ENCODE measurements at places on chromosomes 13 and 19.
A peak's percentile ranks its signal among the peaks of the same experiment; 100 is the strongest.

- no peak for DNase-seq
Observed at GRCh38 chr19:18898081-18898606, 2.2 kb upstream of the CERS1 start.

DNA sequence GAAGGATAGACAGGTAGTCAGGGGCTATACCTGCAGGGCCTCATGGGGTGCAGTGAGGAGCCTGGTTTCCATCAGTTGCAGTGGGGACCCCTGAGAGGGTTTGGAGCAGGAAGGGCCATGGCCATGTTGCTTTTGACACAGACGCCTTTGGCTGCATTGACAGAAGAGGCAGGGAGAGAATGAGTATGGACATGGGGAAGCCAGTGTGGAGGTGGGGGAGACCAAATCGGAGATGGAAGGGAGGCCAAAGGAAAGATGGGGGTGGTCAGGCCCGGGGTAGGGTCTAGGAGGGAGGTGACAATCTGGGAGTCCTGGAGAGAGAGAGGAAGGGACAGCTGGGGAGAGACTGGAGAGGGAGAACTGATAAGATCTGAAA is 1.3 kb downstream of the HSD11B1L start:
- no peak for DNase-seq

- no peak for DNase-seq
Observed at GRCh38 chr13:42420304-42420703, 148.4 kb downstream of the AKAP11 start.

DNA sequence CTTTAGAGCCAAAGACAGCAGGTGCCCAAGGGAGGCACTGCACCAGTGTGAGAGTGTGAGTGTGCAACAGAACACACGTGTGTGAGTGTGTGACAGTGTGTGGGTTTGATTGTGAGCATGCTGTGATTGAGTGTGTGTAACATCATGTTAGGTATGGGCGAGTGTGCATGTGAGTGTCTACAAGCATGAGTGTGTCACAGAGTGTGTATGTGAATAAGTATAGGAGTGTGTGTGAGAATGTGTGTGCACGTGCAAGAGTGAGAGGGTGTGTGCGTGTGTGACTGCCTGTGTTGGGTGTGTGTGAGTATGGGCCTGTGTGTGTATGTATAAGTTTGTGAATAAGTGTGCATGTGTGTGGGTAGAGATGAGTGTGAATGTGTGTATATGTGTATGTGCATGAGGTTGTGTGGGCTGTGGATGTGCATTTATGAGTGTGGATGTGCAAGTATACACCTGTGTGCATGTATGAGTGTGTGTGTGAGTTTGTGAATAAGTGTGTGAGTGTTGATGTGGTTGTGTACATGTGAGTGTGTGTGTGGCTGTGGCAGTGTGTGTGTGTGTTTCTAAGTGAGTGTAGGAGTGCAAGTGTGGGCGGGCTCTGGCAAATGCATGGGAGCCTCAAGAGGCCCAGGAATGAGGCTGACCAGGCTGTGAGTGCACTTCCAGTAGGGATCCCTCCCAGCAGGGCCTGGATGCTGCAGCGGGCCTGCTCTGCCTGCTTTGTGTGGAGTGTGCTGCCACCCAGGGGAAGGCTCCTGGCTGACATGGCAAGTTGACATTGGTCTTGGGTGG is 198.4 kb downstream of the COL4A1 start:
- DNase-seq, result no peak

DNA sequence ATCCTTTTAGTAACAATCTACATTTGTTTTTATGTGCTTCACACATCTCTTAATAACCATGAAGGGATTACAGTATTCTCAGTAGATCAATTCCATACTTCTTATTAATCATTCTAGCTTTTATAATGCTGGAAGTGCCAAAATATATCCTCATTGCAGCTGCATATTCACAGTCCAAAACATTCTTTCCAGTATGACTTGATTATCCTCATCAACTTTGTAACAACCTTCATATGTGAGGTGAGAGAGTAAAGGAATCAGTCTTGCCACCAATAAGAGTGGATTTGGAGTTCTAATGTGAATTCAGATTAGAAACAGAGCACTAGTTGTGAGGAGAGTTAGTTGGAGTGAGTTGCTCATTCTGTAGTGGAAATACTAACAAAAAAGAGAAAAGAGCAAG is 208.0 kb upstream of the SPRY2 start:
- DNase-seq, result no peak

GRCh38 chr19:50203281-50204080 is at the start of gene MYH14:
TSS of gene MYH14 (plus strand) at chr19:50203622. CDS start at chr19:50210366, 6,744 bp downstream.
- DNase-seq, result no peak

- no peak for DNase-seq
Observed at GRCh38 chr19:46530636-46531035, 35.0 kb upstream of the PNMA8B start.

DNA sequence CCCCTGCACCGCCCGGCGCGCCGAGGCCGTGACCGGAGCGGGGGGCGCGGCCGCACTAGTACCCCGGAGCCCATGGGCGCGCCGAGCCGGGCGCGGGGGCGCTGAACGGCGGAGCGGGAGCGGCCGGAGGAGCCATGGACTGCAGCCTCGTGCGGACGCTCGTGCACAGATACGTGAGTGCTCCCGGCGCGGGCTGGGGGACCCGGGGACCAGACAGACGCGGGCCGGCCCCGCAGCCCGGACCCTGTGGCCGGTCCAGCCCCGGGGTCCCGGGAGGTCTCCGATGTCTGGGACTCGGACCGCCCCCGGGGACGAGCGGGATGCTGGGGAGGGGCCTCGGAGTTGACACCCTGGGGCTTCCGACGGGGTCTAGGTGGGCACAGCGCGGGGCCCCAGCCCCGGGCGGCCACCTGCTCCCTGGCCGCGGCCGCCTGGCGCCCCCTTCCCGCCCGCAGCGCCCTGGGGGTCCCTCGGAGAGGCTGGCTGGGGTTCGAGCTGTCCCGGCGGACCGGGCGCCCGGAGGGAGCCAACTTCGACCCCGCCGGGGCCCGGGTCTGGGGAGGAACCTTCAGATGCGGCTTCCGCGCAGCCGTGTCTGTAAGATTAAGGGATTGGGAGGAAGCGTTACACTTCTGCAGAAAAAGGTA is 568 bp downstream of the ATP11A start:
- DNase-seq, result no peak

DNA sequence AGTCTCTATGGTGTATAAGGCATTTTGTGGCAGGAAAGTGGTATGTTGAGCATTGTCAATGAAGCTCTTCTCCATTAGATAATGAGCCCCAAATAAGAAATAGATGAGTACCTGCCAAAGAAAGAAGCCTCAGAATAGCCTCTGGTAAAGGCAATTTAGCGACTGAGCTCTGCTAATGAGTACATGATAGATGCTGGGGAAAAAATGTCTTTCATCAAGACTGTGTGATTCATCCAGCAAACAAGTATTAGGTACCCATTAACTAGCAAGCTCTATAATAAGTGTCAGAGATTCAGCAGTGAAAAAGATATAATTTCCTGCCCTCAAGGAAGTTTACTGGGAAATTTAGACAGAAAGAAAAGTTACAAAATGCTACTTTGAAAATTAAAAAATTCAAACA is 294.6 kb downstream of the ITGBL1 start:
- no peak for DNase-seq

DNA sequence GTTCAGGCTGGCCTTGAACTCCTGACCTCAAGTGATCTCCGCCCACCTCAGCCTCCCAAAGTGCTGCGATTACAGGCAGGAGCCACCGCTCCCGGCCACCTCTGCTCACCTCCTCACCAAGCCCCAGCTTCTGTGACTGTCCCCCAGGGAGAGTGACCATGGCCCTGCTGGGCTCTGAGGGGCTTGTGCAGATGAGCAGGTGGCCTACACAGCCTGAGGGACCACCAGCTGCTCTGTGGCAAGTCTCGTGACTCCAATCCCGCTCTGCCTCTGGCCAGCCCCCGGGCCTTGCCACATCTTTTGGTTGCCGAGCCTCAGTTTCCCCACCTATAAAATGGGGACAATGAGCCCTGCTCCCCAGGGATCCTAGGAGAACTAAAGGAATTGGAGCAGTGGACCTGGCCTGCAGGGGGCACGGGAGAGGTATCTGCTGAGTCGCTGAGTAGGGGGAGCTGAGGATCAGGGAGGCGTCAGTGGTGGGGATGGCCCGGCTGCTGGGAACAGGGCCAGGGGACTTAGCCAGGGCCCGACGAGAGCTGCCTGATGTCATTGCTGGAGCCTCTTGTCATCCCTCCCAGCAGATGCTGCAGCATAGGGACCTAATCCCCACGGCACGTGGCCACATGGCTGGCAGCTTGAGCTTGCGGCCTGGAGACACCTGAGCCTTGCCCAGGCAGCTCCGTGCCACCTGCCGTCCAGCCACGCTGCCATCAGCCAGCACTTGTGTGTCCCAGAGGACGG is 74.7 kb downstream of the GADD45B start:
- DNase-seq, result no peak

- DNase-seq, result no peak
Observed at GRCh38 chr19:48393559-48394330, at the start of gene GRIN2D. TSS of gene GRIN2D (plus strand) at chr19:48393668. CDS start at chr19:48398393, 4,725 bp downstream.

DNA sequence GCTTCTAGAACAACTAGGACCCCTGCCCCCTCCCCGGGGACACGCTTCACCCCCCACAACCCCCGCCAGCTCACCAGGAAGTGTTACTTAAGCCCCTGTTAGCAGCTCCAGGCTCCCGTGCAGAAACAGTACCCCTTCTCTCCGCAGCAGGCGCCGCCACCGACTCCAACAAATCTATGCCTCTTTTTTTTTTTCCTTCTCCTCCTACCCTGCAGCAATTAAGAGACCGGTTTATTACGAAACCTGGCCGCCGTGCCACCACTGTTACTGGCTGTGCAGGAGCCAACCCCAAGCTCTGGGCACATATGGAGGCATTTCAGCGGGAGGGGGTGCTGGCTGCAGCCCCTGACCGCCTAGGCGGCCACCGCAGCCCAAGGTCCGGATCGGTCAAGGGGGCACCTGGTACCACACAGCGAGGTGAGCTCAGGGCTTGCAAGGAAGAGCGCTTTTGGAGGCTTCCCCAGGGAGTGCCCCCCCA is 2.4 kb downstream of the GADD45B start:
- peak; percentile 61 for DNase-seq

GRCh38 chr13:47845981-47846380 is 155.1 kb downstream of the SUCLA2 start:
- DNase-seq, result no peak

DNA sequence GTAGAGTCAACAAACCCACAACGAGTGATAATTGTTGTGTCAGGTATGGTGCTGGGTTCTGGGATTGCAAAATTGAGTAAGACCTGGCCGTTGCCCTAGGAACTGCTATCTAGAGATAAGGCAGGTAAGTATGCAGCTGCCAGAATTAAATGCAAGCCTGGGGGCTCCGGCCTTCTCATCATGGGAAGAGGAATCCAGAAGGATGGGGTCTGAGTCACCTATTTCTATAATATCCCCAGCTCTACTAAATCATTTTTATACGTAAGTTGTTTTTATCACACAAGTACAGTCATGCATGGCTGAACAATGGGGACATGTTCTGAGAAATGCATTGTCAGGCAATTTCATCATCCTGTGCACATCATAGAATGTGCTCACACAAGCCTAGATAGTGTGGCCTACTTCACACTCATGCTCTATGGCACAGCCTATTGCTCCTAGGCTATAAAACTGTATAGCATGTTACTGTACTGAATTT is 203.0 kb downstream of the KLF5 start:
- DNase-seq, result no peak

GRCh38 chr13:91398413-91399188 is at the start of gene GPC5:
TSS of gene GPC5 (plus strand) at chr13:91398621.
- peak; percentile 69 for DNase-seq

GRCh38 chr19:32227561-32228165 is 117.7 kb upstream of the ZNF507 start:
- DNase-seq, result no peak

DNA sequence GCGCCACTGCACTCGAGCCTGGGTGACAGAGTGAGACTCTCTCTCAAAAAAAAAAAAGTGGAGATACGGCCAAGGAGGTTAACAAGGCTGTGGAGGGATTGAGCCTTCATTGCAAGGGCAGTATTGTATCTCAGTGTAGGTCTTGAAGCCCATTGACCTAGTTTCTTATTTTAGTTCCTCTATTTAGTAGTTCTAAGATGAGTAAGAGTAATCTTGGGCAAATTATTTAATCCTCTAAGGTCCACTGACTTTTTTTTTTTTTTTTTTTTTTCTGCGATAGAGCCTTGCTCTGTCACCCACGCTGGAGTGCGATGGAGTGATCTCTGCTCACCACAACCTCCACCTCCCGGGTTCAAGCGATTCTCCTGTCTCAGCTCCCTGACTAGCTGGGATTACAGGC is 14.3 kb upstream of the ILF3 start:
- DNase-seq, result no peak

GRCh38 chr13:91357613-91358386 is 10.3 kb downstream of the MIR17HG start:
- no peak for DNase-seq

- no peak for DNase-seq
Observed at GRCh38 chr19:294341-294945, 3.2 kb upstream of the PLPP2 start.

DNA sequence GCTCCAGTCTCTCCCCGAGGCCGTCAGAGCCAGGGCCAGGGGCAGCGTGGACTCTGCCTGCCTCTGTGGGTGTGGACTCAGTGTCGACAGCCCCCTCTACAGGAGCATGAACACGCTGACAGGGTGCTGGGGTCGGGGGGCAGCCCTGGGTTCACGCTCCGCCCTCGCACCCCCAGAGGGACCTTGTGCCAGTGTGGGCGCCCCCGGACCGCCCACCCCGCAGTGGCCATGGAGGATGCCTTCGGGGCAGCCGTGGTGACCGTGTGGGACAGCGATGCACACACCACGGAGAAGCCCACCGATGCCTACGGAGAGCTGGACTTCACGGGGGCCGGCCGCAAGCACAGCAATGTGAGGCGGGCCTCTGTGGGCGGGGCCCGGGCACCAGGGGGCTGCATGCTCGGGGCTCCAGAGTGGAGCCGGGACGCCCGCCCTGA is 8.3 kb downstream of the TRPM4 start:
- no peak for DNase-seq

DNA sequence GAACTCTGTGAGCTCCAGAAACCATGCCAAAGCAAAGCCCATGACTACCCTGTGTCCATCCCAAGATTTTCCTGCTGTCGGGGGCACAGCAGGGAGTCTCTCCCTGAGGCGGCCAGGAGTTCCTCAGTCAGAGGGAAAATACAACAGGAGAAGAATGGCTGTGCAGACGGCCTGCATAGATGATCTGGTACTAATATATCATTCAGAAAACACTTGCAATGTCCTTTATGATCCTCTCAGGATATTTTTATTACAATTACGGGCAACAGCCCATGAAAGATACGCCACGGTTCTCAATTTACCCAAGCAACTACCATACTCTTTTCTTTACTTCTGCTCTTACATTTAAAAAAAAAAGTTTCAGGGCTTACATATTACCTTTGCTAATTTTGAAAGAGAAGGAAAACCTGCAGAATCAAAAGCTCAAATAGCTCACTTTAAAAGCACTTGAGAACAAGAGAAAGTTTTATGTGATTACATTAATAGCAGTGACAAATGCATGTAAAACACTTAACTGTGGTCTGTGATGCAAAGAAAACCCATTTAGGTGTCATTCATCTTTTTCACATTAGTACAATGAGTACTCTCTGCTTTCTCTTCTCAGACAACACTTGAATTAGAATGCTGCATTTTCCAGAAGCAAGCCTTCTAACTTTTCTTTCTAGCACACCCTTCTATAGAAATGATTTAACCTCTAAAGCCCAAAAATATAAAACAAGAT is 460.8 kb downstream of the KLF5 start:
- DNase-seq, result no peak

All from T follicular helper cell (primary cell).